ENCODE measurements at places on chromosomes 3 and 15. TPM values are rescaled to one million over a fixed set of nuclear protein-coding genes. Genes with fewer than 3 reads are reported as not detected.

GRCh38 chr3:157029365-157029790, 130.6 kb downstream of the CCNL1 start:
- no peak for DNase-seq

DNA sequence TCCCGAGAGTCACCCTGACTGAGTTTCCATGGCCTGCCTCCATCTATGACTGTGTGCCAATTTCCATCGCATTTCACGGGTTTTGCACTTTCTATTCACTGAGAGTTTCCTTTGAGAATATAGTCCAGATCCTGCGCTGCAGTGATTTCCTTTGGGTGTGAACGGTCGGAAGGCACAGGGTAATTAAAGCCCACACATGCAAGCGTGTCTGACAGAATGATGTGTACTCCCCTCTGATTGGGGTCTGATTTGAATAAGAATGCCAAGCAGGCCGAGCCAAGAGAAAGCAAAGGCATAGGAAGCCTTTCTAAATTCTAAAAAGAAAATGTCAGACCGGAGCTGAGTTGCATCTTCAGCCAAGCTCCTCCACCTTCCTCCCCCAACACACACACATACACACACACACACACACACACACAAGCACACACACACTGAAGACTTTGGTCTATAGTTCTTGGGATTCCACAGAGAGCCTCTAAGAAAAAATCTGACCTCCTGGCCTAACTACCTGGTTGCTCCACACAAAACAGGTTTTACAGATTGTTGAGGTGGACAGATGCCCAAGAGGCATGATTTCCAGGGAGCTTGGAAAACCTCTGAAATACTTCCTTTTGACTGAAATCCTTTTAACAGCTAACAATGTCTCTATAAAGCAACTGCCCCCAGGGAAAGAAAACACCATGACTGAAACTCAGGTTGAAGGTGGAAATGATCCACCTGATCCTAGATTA, 59.7 kb upstream of the LRRN1 start:
- no peak for DNase-seq

Gene FBXO40
- polyA plus RNA-seq = 0.05 TPM

DNA sequence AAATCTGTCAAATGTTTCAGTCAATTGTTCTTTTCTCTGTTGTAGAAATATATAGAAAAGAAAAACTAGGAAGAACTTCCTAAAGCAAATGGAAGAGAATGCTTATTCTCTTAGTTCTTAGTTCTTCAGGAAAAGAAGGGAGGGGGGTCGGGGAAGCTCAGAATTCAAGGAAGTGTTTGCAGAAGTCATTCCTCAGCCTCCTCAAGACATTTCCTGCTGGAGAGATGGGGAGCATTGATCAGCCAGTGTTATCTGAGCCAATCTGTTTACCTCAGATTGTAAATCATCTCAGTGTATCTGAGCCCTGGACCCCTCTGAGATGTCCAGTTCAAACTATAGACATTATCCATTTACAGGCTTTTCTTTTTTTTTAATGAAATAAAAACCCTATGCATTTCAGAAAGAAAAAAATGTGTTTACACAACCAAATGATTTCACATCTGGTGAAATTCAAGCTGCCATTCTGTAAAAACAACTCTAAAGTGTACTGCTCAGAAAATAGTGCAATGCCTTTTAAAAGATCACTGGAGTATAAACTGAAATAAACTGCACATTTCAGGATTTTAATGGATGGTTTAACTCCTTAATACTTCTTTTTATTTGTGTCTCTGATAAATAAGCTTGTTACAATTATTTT, 460.7 kb downstream of the ROBO1 start:
- no peak for DNase-seq

DNA sequence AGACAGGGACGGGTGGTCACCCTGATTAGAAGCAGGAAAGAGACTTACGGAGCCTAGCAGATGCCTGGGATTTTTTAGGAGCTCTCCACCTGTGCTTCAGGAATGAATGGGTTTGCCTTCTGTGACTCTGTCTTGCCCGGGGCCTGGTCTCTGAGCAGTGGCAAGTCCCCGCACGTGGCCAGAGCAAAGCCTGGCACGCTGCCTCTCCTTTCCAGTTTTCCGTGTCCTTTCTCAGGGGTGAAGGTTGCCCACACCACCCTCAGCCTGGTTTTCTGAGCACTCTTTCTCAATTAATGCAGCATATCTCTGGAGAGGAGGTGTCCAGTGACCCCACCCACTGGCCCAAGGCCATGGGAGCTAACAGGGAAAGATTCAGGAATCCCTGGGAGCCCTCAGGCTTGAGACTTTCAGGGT, 14.5 kb upstream of the CHST14 start:
- no peak for DNase-seq

DNA sequence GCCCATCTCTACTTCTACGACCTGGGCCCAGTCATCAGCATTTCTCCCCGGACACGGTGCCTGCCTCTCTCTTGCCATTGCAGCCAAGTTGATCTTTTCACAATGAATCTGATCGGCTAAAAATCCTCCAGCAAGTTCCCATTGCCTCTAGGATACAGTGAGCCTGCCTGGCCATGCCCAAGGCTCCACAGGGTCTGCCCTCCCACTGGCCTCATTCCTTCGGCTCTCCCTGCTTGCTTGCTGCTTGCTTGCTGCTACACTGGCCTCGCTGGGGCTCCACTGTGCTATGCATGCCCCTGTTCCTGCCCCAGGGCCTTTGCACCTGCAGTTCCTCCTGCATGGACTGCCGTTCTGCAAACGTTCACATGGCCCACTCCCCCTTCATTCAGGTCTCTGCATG, 2.0 kb downstream of the ABTB1 start:
- no peak for DNase-seq

Gene CADM2
- polyA plus RNA-seq = 0.84 TPM

Gene GOLGA8S
- 1.4 TPM for polyA plus RNA-seq

DNA sequence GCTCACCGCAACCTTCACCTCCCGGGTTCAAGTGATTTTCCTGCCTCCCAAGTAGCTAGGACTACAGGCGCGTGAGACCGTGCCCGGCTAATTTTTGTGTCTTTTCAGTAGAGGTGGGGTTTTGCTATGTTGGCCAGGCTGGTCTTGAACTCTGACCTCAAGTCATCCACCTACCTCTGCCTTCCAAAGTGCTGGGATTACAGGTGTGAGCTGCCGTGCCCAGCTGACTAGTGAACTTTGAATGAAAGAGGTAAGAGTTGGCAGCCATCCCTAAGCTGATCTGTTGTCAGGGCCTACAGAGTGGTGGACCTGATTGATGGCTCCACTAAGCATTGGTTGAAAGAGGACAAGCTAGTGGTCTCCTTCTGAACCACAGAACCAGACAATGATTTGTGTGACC, 15.3 kb downstream of the PXK start:
- DNase-seq = no peak

- no peak for DNase-seq
Measured at GRCh38 chr3:13504161-13504831, 24.2 kb downstream of the HDAC11 start.

DNA sequence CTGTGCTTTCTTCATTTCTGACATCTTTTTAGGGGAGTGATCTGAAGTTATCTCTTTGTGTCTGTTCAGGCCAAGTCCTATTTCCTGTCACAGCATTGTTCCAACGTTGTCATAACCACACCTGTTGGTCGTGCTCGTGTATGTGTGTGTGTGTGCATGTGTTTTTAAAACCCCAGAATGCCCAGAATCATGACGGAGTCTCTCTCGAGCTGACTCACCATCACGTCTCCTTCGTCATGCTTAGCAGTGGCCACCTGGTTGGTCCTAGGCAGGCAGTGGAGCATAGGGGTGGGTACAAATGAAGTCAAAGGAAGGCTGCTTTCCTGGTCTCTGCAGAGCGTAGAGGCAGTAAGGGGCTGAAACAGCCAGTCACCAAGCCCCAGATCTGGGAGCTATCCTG, 126.8 kb upstream of the ABHD17C start:
- DNase-seq = no peak

GRCh38 chr15:60057554-60057953, 53.4 kb downstream of the FOXB1 start:
- no peak for DNase-seq

- peak; percentile 15 for DNase-seq
Measured at GRCh38 chr15:64355348-64355943, 527 bp downstream of the CSNK1G1 start.

- DNase-seq = no peak
Measured at GRCh38 chr3:58025837-58026569, 17.8 kb downstream of the FLNB start.

Gene HYAL3
- 2.8 TPM for polyA plus RNA-seq

Gene SERPINI2
- 0.92 TPM for polyA plus RNA-seq

- no peak for DNase-seq
Measured at GRCh38 chr15:97171556-97171955, 788.9 kb upstream of the ARRDC4 start.

Gene CP
- polyA plus RNA-seq = 1.8 TPM

- no peak for DNase-seq
Measured at GRCh38 chr15:68316061-68316804, 38.7 kb downstream of the FEM1B start.

DNA sequence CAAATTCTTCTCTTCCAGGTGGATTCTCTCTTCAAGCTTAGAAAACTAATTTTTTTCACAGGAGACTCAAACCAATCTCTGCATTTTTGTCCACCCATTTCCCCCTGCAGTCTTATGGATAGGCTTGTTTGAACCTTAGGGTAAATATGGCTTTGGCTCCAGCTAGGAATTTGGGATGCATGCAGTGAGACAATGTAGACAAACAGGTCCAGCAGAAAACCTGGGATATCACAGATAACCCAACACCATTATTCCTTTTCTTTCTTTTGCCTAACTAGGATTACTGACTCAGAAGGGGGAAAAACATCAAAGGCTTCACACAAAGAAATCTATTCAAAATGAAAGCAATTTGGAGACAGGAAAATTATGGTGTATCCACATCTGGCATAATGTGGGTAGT, 11.2 kb upstream of the SEMA5B start:
- DNase-seq = no peak

DNA sequence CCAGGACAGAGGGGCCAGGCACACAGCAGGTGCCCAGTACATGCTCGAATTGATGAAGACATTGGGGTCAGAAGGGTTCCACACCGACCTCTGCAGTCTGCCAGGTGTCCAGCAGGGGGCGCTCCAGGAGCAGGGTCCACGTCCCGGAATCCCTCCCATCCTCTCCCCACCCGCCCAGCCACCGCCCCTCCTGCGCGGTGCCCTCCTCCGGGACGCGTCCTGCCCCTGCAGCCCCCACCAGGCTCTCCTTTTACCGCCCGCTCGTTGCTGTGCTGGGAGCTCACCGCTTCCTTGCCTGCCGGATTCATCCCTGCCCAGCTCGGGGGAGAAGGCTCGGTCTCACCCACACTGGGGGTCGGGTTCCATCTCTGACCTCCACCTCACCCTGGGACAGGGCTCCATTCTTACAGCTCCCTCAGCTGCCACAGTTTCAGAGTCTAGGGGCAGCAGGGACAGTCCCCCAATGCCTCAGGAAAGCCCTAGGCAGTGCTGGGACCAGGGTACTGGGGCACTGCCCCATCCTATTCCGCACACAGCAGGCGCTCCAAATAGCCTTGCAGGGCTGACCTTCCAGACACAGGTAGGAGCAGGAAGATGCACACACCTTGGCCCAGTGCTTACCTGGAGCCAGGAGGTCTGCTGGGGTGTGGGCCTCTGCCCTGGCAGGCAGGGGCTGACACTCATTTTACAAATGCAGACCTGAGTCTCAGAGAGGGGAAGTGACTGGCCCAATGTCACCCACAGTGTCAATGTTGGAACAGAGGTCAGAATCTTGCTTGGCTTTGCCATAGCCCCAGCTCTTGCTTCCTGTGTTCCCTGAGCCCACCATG, 31.0 kb downstream of the GRIP2 start:
- DNase-seq = peak; percentile 13

GRCh38 chr3:45506084-45506483, 88.5 kb upstream of the LIMD1 start:
- DNase-seq = no peak

Gene FAM107A
- polyA plus RNA-seq = 5.8 TPM

DNA sequence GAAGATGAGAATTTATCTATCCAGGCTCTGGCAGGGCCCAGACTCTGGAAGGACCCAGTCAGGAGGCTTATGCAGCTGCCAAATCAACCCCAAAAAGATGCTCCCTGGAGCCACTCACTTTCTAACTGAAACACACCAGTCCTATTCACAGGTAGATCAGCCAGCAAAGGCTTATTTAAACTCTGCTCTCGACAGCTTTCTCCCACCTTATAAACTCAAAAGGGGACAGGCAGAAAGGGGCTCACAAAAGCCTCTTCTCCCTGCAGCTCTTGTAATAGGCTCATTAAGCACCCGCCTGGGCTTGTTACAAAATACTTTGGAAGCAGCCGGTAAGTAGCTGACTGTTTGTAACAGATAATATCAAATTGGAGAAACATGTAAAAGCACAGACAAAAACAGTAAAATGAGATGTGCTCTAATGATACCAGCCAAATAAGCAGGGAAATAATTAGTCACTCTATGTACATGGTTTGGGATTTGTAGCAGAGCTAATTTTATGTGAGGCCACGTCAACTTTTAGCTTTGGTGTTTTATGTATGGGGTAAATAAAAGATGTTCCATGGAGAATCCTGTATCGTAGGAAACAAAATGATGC, 213.8 kb downstream of the NR2F2 start:
- no peak for DNase-seq

- no peak for DNase-seq
Measured at GRCh38 chr15:28967066-28967465, 81.3 kb downstream of the APBA2 start.

DNA sequence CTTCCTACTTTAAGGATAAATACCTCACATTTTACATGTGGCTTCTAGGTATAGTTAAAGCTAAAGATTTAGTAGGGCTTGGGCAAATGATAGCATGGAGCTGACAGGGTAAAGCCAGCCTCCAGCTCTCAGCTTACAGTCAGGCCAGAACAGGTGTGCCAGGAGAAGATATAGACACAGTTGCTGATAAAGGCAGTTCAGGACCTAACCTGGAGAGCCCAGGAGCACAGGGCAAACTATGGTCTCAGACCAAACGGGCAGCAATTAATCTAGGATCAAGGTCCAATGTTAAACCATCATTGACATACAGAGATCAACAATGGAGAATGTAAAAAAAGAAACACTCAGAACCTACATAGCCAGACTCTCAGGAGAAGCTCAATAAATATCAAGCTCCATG, 4.0 kb downstream of the WDR49 start:
- no peak for DNase-seq

DNA sequence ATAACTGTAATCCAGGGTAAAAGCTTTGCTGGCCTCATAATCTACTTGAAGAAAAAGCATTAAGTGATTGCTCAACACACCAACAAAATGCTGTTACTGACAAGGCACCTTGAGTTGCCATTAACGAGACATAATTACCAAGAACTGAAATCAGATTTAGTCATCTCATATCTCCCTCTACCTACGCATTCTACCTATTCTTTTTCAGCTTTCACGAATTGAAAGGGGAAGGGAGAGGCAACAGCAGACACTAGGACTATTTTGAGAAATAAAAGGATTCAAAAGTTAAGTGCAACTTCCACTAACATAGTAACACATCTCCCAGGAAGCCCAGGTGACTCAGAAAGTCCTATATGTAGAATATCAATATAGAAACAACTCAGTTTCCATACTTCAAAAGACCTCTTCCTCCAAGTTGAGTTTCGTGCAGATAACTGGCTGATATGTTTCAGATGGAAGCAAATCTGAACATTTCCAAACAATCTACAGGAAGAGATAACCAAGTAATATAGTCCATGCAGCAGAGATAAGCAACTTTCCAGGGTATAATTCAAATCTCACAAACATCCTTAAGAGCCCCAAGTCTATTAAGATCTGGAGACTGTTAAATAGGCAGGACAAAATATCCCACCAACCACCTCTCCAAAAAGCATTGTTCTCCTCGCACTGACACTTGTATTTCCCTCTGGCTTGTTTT, 1.9 kb downstream of the OSBPL10 start:
- no peak for DNase-seq
